ENCODE measurements at places on chromosomes 4 and X. TPM values are rescaled to one million over a fixed set of nuclear protein-coding genes. Genes with fewer than 3 reads are reported as not detected.

DNA sequence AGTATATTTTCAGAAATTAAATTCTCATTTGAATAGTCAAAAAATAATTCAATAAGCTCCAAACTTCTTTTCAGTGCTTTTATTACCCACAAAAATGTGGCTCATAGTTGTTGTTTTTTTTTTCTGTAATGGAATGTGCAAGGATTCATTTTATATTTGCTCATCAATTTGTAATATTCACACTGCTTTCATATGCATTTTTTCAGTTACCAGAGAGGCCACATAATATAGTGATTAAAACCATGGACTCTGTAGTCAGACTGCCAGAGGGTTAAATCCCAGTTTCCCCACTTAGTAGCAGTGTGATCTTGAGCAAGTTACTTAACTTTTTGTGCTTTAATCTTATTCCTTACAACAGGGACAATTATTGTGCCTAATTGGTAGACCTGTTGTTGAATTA, 64.5 kb downstream of the FAM9B start:
- H3K27me3 ChIP-seq: no peaks in the 10 kb centered on the region
- no peak overlapping the region for H3K4me3 ChIP-seq
- H3K36me3 ChIP-seq: no peaks in the 10 kb centered on the region
- no peak overlapping the region for H3K27ac ChIP-seq
- DNase-seq: no peak
- no peaks in the 10 kb centered on the region for H3K4me1 ChIP-seq

DNA sequence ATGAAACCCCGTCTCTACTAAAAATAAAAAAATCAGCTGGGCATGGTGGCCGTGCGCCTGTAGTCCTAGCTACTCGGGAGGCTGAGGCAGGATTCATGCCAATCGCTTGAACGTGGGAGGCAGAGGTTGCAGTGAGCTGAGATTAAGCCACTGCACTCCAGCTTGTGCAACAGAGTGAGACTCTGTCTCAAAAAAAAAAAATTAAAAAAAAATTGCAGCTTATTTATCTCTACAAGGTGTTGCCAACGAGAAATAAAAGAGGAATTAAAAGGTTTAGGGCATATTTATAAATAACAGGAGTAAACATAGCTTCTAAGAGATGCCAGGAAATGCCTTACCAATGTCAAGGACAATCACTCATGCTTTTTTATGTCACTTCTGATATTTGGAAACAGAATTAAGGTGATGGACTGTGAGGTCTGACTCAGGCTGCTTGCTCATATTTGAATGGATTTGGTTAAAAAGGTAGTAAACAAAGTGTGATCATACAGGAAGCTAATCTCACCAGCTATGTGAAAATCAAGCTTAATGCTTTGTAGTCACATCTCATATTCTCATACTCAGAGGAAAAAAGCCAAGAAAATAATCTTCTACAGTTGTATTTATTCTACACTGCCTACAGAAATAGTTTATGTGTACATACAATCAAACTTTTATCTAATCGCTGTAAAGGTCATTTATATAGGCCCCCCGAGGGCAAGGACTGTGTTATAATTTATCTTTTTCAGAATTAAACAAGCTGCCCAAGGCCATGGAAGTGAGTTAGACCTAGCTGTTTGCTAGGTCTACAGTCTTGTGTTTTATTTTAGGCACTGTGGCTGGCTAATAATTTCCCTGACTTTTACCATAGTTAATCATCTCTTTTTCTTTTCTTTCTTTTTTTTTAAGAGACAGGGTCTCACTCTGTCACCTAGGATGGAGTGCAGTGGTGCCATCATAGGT, 61.1 kb upstream of the RBMX start:
- H3K4me3 ChIP-seq: no peak overlapping the region
- no peak for DNase-seq
- H3K36me3 ChIP-seq: peaks cover 2% of the 10 kb centered on the region
- H3K4me1 ChIP-seq: no peaks in the 10 kb centered on the region
- no peaks in the 10 kb centered on the region for H3K27me3 ChIP-seq

DNA sequence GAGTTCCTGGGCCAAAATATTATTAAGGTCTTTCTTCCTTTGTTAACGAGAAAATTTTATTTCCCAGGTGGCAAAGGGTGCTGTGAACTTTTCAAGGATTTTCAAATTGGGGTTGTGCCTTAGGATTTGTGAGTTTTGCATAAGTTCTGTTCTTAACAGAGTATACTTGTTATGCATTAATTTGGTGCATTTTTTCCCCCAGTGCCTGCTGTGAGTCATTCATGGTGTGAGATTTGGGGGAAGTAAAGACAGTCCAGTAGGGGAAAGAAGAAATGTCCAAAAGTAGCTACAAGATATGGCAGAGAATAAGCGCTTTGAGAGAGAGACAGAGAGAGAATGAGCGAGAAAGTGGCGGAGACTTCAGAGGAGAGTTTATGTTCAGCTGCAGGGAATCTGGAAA, 239.2 kb downstream of the ARHGAP10 start:
- no peak for DNase-seq
- H3K36me3 ChIP-seq: no peaks in the 10 kb centered on the region
- no peaks in the 10 kb centered on the region for H3K4me1 ChIP-seq
- no peaks in the 10 kb centered on the region for H3K27me3 ChIP-seq

GRCh38 chrX:72272868-72273267, 4.2 kb downstream of the RPS4X start:
- no peak for DNase-seq
- no peak overlapping the region for H3K4me3 ChIP-seq
- peaks cover 8% of the 10 kb centered on the region for H3K4me1 ChIP-seq
- H3K27me3 ChIP-seq: no peaks in the 10 kb centered on the region
- peaks cover 74% of the 10 kb centered on the region for H3K36me3 ChIP-seq

The FREM3 gene
- not detected for total RNA-seq

The TMPRSS11D gene
- total RNA-seq: not detected

- H3K27me3 ChIP-seq: no peaks in the 10 kb centered on the region
- no peaks in the 10 kb centered on the region for H3K36me3 ChIP-seq
- peaks cover 6% of the 10 kb centered on the region for H3K4me1 ChIP-seq
- H3K4me3 ChIP-seq: no peak overlapping the region
- H3K27ac ChIP-seq: no peak overlapping the region
- no peak for DNase-seq
These were observed 3.4 kb downstream of the GPRASP1 start for GRCh38 chrX:102654696-102655095.

DNA sequence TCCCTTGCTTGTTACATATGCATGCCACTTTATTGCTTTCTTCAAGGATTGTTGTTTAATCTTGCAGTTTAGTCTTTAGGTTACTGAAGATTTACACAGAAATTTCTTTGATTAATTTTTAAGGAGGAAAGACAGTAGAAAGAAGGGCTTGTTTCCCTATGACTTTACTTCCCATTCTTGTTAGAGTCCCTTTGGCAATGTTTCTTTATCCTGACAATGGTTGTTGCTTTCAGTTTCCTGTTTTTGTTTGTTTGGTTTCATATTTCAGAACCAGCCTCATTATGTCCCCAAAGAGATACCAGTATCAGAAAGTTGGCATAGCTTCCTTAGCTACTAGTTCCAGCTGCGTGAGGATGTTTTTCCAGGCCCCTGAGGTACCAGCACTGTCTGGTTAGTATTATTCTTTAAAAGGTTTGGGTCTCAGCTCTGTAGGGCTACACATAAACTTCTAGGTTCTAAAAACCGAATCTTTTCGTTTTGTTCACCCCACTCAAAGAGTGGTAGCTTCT, 61.3 kb upstream of the UNC5C start:
- H3K36me3 ChIP-seq: no peaks in the 10 kb centered on the region
- H3K4me1 ChIP-seq: no peaks in the 10 kb centered on the region
- H3K4me3 ChIP-seq: no peak overlapping the region
- no peak for DNase-seq
- no peak overlapping the region for H3K27ac ChIP-seq
